GM18507 (cell line): ENCODE measurements at places on chromosomes 4 and X.

DNA sequence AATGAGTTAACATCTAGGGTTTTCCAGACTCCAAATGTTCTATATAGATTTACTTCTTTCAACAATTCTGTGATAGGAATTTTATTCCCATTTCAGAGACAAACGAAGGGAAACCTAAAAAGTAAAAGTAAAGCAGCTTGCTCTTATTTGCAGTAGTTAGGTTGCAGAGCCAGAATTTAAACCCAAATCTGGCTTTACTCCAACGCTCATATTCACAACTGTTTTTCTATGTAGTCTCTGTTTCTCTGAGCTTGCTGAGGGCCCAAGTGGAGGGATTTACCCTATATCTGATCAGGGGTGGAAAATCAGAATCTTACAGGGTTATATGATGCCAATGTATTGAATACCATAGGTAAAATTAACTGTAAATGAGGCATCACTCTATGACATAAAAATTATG, 599.1 kb upstream of the GRIA3 start:
- DNase-seq: no peak

GRCh38 chr4:56123547-56123946, 174.8 kb downstream of the CEP135 start:
- DNase-seq: no peak

DNA sequence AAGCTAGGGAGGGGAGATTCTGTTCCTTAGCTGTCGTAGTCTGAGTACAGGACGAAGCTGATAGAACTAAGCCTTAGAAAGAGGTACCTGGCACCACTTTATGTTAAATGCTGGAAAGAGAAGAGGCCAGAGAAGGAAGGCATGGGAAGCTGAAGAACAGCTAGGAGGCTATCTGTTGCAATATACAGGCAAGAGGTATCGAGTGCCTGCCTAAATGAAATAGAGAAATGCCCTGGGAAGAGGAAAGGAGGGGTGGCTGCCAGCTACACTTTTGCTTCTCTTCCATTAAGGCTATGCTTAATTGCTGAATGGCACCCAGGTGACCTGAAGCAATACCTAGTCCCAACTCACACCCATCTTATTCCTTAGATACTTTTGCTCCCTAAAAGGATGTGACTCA, 380.4 kb upstream of the FGF13 start:
- DNase-seq: no peak

DNA sequence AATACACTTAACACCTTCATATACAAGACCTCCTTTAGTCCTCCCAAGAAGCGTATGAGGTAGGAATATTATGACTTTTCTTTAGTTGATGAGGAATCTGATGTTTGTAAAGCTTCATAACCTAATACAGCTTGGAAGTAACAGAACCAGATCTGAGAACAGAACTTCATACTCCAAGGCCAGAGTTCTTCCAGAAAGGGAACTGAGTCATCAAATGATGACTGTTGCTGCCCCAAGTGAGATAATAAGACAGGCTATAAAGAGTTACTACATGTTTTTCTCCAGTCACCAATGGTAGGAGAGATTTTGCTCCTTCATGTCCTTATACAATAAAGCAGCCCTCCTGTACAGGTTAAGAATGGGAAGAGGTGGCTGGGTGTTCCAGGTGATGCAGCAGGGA, 74.3 kb upstream of the ANXA3 start:
- no peak for DNase-seq

DNA sequence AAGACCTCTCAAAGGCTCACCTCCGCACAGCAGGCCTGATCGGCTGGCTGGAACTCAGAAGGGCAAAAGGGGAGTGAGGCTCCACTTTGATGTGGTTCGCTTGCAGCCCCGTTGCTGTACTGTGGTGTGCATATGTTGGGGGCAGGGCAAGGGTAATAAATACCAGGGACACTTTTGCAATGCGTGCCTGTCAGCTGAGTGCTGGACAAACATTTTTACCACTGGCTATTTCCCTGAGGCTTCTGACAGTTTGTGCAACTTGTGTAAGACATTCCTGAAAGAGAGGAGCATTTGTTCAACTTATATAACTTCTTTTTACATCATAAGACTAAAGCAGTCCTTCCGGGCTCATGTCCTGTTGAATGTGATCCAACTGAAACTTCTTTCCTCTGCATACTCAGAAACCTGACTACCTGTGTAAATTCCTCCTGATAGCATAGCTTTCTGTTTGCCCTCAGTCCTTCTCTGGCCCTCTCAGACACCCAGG, 82.3 kb downstream of the SPRY1 start:
- DNase-seq: no peak

DNA sequence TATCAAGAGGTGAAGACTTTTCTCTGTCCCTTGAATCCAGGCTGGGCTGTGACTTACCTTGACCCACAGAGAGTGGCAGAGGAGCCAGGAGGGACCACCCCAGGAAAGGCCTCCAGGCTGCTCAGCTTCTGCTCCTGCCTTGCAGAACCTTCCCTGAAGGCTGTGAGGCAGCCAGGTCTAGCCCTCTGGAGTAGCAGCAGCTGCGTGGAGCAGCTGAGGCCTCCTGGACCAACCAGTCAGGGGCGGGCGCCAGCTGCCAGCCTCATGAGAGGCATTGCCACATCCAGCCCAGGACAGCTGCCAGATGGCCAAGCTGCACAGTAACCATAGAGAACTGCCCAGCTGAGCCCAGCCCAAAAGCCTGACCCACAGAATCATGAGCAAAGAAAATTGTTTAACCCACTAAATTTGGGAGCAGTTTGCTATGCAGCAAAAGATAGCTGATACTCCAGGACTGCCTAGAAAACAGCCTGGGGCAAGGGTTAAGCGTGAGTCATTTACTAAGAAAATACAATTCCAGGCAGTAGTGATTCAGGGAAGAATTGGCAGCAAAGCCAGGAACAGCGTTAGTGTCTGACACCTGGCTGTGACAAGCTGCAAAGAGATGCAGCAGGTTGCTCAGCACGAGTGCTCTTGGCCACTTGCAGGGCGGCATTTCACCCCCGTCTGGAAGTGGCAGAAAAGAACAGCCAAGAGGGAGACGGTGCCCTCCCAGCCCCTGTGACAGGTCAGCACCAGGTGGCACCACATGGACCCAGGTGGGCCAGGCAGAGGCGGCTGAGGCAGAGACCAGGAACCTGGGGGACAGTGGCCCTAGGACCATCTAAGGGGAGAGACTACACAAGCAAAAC, 14.7 kb upstream of the PDE6B start:
- DNase-seq: no peak

DNA sequence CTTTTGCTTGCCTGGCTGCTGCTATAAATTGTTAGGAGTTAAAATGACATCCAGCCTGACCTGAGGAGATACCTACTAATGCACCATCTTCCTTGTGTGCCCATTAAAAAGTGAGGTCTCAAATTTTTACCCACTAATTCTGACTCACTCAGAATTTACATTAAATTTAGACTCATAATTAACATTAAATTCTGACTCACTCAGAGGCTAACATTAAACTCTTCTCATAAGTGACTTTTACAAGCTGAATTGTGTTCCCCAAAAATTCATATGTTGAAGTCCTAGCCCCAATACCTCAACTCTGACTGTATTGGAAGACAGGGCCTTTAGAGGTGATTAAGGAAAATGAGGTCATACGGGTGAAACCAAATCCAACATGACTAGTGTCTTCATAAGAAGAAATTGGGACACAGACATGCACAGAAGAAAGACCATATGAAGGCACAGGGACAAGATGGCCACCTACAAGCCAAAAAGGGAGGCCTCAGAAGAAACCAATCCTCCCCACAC, 11.8 kb downstream of the CASP6 start:
- no peak for DNase-seq

DNA sequence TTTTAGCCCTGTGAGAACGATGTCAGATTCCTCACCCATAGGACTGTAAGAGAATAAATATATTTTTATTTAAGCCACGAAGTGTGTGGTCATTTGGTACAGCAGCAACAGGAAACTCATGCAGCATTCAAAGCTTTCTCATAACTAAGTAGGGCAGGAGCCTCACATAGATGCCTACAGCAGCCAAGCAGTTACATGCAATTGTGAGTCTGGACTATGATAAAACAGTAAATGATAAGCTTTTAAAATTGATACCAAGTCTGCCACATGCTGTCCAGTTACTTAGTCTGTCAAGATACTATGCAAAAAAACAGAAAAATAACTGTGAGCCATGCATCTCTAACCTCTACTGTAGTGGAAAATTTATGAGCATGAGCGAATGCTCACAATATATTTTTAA, 359.6 kb downstream of the HS3ST1 start:
- DNase-seq: no peak

- no peak for DNase-seq
Observed at GRCh38 chr4:107546638-107547037, 173.4 kb downstream of the PAPSS1 start.

GRCh38 chrX:111467896-111468295, 43.5 kb upstream of the SERTM2 start:
- no peak for DNase-seq
